ENCODE measurements at places on chromosomes 2 and 18. TPM values are rescaled to one million over a fixed set of nuclear protein-coding genes. Genes with fewer than 3 reads are reported as not detected.

DPYSL5 gene
- total RNA-seq: not detected

RGPD8 gene
- 14.7 TPM for total RNA-seq

NR4A2 gene
- 9.3 TPM for total RNA-seq

FEV gene
- total RNA-seq: not detected

PDE6D gene
- total RNA-seq: 29.5 TPM

RTP5 gene
- total RNA-seq: 0.10 TPM

PROKR1 gene
- not detected for total RNA-seq

EFHD1 gene
- 0.61 TPM for total RNA-seq

CYP20A1 gene
- 22.1 TPM for total RNA-seq

ZCCHC2 gene
- 27.5 TPM for total RNA-seq
